ENCODE measurements at places on chromosomes 2 and 18.

DNA sequence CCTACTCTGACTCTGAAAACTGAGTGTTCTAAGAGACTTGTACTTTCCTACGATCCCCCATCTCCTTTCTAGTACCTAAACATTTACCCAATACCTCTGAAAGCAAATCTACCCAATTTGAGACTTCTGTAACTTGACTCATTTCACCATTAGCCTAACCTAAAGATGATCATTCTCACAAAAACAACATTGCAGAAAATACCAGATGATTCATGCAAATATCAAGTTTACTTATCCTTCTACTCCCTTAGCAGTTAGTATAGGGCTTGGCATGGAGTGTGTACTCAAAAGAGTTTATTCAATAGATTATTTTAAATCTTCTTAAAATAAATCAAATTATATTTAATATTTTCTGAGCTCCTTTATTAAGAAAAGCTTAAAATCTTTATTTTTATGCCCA lies 89.6 kb downstream of the NR4A2 start:
- DNase-seq, result no peak

GRCh38 chr2:159774370-159774990 lies 23.5 kb downstream of the CD302 start:
- no peak for DNase-seq

GRCh38 chr2:183112577-183112976 lies 11.7 kb upstream of the NUP35 start:
- no peak for DNase-seq

DNA sequence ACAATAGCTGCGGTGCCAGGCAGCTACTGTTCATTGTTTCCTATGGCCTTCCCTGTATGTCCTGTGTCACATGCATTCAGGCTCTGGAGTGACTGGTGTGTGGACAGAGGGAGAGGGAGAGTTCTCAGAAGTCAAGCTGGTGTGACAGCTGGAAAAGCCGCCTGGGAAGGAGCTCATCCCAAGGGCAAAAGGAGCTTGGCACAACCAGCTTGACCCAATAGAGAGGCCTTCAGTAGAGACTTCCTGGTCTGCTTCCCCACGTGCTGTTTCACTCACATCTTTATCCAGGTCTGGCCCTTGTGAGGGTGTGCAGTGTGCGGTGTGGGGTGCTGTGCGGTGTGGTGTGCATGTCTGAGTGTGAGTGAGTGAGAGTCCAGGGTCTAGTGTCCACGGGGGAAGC lies 11.1 kb upstream of the NT5DC4 start:
- DNase-seq, result no peak

DNA sequence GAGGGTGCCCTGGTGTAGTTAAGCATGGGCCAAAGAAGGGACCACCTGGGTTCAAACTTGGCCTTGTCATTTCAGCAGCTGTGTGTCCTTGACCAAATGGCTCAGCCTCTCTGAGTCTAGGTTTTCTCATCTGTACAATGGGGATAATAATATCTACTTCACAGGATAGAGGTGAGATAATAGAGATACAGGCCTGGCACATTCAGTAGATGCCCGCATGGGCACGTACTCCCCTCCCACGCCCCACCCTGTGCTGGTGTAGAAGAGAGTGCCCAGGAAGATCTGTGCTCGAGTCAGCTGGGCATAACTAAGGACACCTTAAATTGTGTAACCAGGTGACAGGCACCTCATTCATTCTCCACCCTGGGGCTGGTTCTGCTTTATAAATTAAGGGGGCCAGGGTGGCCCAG lies 8.4 kb upstream of the TMEM185B start:
- DNase-seq, result no peak

- no peak for DNase-seq
These were observed 11.4 kb upstream of the ALPI start for GRCh38 chr2:232444409-232445148.

DNA sequence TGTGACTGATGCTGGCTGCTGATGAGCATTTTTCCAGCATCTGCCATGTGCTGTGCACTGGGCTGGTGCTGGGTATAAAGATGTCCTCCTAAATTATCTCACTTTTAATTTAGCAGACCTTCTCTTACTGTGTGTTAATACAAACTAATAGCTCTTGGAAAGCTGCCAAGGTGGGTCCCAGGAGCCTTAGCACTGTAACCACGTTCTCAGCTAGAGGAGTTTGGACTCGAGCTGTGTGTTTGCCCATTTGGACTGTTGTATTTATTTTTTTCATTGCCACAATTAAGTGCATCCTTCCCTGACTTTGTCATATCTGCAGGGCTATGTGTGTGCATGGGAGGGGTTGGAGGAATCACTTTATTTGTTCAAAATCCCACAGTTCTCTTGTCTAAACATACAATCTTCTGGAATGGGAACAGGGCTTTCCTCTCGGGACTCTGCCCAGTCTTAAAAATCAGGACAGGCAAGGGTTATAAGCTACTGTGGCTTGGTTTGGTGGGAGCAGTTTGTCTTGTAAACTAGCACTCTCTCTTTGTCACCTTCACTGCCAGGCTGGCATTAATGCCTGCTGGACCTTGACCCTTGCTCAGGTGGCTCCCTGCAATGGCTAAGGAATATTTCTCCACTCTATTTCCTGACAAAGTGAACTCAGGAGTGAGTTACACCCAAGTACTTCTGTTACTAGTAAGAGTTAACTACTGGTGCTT lies 129.7 kb upstream of the MGAT5 start:
- peak; percentile 90 for DNase-seq

DNA sequence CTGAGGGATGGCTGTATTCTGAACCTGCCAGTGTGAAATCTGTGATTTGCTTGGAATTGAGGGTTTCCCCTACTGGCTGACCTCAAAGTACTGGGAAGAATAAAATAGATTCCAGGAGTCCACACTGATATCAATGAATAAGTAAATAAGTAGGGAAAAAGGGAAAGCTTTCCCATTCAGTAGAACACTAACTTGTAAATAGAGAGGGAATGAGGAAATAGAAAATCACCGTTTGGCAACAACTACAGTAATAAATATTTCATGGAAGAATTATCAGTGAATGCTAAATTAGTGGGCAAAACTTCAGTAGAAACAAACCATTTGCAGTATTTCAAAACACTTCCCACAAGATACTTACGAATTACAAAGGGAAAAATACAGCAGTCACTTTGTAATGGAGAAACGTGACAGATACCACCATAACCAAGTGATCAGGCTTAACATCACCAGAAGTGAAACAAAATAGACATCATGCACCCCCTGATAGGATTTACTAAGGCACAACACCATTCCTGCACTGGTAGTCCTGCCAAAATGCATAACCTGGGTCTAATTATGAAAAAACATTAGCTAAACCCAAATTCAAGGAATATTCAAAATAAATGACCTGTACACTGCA lies 88.5 kb downstream of the ICA1L start:
- DNase-seq, result no peak

DNA sequence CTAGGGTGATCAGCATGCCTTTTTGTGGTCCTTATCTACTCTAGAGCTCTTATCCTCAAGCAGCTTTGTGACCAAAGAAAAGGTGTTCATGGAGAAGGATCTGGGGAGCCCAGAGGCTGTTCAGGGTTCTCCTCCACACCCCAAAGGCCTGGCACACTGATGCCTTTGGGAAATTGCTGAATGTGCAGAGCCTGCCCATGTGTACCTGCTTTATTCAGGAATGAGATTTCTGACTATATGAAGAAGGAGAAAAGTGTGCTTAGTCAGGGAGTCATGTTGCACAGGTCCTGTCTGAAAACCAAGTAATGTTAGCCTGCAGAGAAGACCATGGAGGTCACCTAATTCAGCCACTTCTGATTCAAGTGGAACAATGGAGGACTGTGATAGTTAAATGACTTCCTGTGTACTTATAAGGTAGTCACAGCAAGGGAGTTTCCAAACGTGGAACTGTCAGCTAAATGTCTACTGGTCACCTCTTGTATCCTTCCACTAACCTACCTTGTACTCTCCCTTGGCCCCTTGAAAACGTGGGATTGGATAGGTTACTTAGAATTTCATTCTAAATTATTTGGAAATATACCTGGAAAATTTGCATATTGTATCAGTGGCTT lies 81.3 kb downstream of the LIMS1 start:
- no peak for DNase-seq

- no peak for DNase-seq
These were observed 371.9 kb upstream of the TNP1 start for GRCh38 chr2:217231724-217232123.

GRCh38 chr2:49687918-49688317 lies 533.6 kb upstream of the FSHR start:
- peak; percentile 61 for DNase-seq

GRCh38 chr2:176891857-176892256 lies 320.7 kb upstream of the HNRNPA3 start:
- DNase-seq, result no peak

DNA sequence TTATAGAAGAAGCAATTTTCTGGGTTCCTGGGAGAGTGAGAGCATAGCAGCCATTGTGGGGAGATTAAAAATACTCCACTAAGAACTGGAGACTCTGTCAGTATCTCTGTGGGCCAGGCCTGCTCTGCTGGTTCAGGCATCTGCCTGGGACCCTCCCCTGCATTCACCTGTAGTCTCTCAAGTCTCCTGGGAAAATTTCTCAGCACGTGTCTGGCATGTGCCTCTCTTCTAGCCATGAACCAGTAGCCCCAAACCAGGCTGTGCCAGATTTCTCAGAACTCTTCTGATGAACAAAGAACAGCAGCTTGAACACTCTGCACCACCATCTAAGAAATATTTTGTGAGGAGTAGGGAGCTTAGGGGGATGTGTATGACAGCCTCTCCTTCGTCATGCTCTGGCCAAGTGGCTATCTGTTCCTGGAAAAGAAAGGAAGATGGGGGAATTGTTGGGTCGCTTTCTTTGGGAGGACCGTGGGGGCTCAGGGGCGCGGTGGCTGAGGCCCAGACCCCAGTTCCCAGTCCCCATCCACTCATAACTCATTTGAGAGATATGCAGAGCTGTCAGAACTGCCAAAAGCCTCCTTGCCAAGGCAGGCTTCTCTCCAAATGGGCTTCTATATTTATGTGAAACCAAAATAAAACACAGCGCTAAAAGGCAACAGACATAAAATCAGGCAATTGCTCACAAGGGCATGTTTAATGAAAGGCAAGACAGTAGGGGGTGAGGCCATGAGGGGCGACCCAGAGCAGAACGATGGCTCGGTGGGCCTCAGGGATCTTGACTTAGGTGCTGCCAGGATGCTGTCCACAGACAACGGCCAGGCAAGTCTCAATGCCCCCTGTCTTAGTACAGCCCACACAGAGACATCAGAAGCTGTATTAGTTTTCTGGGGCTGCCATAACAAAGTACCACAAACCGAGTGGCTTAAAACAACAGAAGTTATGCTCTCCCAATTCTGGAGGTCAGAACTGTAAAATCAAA lies 114.7 kb upstream of the TNP1 start:
- DNase-seq, result no peak

DNA sequence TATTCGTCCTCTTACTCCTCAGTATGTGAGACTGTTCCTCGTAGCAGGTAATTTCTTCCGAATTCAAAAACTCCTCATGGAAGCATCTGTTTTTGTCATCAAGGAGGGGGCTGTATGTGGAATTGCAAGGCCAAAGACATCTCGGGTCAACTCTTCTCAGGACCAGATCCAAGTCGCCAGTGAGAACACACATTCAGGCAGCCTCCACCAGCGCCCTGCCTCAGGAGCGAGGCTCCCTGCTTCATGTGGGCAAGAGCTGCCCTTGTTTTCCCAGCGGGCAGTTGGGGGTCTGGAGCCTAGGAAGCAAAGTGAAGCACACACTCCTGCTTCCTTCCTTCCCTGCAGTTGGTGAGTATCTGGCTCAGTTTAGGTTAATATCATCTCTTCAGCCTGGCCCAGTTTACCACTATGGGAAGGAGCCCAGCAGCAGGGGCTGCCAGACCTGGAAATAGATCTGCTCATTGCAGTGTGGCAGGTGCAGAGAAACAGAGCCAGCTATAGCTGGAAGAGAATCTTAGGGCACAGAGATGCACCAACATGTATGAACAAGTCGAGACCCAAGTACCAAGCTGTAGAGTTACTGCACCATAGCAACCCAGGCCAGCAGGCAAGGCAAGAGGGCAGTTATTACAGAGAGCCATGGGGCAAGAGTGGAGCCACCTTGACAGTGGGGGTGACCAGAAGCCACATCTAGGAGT lies 25.3 kb downstream of the TMEM127 start:
- peak; percentile 87 for DNase-seq

DNA sequence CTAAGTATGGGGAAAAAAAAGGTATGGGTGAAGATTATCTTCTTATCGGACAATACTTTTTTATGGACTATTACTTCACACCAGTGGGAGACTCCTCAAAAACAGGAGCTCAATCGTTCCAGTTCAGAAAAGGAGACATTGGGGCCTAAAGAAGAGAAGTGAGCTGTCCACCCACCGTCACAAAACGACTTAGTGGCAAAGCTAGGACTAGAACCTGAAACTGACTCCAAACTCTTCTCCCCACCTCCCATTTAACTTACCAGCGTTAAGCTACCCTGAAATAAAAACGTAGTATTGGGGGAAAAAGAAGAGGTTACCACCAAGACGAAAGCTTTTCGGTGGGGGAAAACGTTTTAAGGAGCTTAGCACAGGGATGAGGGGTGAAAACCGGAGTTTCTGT lies 503 bp downstream of the GTF3C3 start:
- DNase-seq, result no peak

DNA sequence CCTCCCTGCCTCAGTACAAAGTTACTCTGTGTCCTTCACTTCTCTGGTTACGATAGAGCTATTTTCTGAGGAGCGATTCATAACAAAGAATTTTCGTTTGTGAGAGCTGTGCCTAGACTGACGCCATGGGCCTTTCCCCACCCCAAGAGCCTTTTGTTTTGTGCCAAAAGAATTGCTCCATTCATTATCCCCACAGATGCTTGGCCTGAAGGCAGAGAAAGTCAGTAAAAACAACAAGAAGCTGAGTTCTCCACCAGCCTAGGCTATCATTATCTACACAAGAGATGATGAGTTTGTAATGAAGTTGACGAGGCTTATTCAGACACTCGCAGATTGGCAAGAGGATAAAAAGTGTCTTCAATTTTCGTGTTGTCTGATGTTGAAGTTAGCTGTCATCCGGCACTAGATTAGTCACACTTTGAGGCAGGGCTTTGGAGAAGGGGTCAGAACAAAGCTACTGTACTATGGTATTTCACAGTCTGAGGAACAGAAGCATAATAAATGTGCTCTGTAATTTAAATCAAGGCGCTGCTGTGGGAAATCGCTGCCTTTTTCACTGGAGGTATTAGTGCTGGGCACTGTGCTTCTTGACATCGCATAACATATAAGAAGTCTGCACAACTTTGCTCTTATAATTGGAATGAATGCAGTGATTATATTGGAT lies 278.4 kb upstream of the FIGN start:
- no peak for DNase-seq

- DNase-seq, result no peak
These were observed 13.6 kb upstream of the CREB1 start for GRCh38 chr2:207516206-207516605.

- DNase-seq, result no peak
These were observed 144.0 kb downstream of the DDX1 start for GRCh38 chr2:15735484-15736326.
